ENCODE measurements at places on chromosomes 6 and 20.

- no peak for DNase-seq
These were observed 420 bp downstream of the SOX4 start for GRCh38 chr6:21593927-21594415.

DNA sequence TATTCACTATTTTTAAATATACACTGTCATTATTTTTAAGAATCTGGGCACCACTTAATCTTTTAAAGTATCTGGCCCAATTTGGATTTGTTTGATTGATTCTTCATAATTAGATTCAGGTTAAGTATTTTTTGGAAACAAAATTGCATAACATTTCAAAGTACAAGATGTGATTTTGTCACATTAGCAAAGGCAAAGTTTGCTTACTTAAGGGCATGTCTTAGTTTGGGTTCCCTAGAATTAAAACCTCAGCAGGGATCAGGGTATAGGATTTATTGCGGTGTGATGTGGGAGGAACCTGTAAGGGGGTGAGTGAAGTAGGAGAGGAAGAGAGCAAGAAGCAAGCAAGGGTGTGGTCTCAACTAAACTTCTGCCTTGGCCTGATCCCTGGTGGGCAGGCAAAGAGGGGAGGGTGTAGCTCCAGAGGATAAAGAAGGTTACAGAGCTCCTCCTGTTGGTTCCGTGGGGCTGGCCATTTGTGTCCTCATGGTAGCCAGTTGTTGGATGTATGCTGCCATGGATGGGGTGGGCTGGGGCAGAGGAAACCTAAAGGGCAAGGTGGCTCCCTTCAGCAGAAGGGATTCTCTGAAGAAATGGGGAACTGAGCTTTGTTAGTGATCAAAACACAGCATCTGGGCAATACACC lies 668.7 kb upstream of the SLC35B3 start:
- no peak for DNase-seq

GRCh38 chr6:28816339-28816908 lies 107.4 kb downstream of the TRIM27 start:
- no peak for DNase-seq

DNA sequence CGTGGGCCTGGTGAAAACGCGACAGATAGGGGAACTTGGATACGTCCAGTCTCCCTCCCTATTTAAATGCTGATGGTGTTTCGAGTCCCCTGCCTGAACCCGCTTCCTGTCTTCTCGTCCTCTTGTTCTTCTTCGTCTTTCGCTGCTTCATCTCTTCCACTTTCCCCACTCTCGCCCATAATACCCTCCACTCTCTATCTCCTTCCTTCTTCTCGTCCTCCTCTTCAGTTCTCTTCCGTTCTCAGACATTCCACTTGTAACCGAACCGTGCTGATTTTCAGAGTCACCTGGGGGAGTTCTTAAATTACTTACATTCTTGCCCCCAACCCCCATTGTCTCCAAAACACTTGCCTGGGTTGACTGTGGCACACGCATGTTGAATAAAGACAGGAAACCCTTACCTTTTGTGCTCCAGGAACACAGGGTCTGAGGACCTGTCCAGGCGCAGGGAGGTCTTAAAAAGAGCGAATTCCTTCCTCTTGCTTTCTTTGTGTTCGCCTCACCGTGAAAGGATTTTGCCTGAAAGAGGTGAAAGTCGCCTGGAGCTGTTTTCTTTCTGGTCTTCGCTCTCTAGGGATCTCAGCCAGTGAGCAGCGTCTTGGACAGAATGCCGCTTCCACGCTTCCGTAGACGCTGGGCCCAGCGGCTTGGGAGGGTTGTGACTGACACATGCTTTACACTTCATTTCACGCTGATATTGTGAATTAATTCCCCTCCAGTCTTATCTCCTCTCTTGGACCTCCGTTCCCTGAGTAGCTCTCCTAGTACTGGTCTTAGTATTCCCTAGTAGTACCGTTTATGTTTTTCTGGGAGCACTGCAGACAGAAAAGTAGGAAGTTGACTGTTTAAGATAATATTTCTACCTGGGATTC lies 184.0 kb downstream of the GPX5 start:
- no peak for DNase-seq

DNA sequence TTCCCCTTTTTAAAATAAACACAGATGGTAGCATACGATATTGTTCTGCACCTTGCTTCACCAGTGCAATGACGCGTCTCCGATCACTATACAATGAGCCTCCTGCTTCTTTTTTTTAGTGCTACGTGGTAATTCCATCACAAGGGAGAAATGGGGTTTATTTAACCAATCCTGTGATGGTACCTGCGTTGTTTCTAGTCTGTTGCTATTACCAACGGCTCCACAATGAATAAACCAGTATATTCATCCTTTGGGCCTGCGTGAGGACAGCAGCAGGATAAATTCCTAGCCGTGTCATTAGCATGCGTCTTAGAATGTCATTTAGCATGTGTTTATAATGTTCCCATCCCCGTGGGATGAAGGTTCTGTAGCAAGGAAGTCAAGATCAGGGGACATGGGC lies 42.9 kb downstream of the GNAS-AS1 start:
- no peak for DNase-seq
